ENCODE measurements at places on chromosomes 2 and 18.

DNA sequence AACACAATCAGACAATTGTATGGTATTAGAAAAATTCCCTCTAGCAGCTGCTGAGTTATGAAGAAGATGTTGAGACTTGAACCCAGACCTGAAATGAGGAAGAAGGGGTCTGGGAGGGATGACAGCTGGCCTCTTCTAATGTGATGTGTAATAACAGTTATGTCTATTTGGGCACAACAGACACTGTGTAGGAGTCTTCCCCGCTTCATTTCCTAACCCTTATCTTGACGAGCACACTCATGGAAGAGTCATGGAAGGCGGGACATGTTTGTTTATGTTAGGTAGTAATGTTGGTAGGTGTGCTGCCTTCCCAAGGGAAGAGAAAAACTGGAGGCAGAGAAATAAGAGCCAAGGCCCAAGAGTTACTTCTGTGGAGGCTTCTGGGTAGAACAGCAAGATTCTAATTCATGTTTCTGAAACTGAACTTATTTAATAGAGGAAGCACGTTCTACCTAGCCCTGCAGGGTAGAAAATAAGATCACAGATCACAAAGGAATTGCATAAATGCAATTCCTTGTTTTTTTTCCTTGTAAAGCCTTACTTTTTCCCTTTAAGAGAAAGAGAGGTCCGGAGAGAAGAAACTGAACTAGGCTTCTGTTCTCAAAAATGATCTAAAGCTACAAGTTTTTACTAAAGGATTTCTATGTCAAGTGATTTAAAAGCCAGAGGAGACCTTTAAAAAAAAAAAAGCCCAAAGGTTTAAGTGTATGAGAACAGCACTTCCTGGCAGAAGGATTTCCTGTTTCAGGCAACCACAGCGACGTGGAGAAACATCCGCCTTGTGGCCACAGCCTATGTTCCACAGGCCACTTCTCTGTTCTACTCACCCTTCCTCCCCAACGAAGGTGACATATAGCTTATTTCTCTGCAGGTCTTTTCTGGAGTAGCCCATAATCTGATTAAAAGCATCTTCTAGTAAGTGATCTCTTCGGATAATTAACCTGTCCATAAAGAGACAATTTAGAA, 68.5 kb upstream of the STK17B start:
- DNase-seq, result peak; percentile 19

GRCh38 chr2:238396663-238397062, 30.1 kb upstream of the ASB1 start:
- no peak for DNase-seq

DNA sequence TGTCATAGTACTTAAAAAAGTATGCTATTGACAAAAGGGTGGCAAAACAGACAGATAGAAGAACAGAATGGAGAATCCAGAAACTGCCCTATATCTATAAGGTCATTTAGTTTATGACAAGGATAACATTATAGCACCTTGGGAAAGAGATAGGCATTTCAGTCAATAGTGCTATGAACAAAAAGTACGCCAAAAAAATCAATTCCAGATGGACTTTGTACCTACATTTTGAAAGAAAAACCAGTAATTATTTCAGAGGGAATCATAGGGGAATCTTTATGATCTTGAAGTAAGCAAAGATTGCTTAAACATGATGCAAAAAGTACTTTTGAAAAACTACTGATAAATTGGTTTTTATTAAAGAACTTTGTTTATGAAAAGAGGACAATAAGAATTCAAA, 59.9 kb upstream of the SETBP1 start:
- no peak for DNase-seq

GRCh38 chr18:7177116-7177744, 53.7 kb upstream of the LRRC30 start:
- no peak for DNase-seq

- DNase-seq, result no peak
Measured at GRCh38 chr2:189402932-189403331, 38.3 kb upstream of the WDR75 start.

- DNase-seq, result no peak
Measured at GRCh38 chr2:135091681-135092080, 39.6 kb downstream of the RAB3GAP1 start.

- DNase-seq, result no peak
Measured at GRCh38 chr2:128622371-128622770, 303.7 kb upstream of the HS6ST1 start.

DNA sequence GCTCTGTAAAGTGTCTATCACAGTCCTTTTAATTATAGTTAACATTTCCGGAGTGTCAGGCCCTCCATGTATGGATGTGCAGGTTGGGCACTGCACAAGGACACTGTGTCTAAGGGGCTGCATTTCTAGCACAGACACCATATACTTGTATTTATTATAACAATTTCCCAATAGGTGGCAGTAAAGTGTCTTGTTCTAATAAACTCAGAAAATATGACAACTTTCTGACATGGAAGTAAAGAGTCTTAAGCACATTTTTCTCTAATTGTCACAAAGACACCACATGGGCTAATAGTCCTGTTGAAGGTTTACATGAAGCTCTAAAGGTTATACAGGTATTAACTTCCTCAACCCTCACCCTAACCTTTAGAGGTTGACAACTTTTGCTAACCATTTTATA, 156.6 kb downstream of the DYSF start:
- DNase-seq, result no peak

DNA sequence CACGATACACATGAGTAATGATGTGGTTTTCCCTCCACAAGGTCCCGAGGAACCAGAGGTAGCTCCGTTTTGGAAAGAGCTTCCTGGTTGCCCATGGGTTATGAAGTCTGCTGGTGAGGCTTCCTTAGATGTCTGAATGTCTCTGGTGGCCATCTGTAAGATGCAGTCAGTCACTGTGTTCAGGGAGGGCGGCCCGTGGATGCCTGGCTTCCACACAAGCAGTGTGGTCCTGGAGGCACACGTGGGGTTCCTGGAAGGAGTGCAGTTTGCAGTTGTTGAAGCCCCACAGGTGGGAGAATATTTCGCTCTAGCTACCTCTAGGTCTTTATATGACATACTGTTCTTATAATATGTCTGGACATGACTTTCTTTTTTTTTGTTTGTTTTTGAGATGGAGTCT, 209.0 kb downstream of the FAM210A start:
- DNase-seq, result no peak

GRCh38 chr18:31722369-31722957, 38.1 kb upstream of the B4GALT6 start:
- no peak for DNase-seq

- DNase-seq, result no peak
Measured at GRCh38 chr18:12432881-12433280, 25.2 kb downstream of the PRELID3A start.

- no peak for DNase-seq
Measured at GRCh38 chr2:97677480-97677879, 8.0 kb downstream of the C2orf92 start.

DNA sequence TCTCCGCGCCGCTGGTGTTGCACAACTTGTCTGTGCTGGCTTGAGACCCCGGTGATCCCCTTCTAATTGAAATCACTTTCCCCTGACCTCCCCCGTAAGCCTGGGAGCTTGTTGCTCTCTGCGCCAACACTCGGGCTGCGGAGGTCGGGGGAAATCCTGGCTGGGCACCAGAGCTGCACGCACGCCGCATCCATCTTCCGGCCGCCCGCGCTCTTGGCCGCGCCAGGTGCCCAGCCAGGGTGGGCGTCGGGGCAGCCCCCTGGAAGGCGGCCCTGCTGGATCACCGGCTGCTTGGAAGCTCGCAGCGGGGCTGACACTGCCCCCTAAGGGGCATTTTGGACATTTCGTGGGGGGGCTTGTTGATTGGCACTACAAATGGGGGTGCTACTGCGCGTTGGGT, 280.3 kb upstream of the SKOR2 start:
- DNase-seq, result no peak

DNA sequence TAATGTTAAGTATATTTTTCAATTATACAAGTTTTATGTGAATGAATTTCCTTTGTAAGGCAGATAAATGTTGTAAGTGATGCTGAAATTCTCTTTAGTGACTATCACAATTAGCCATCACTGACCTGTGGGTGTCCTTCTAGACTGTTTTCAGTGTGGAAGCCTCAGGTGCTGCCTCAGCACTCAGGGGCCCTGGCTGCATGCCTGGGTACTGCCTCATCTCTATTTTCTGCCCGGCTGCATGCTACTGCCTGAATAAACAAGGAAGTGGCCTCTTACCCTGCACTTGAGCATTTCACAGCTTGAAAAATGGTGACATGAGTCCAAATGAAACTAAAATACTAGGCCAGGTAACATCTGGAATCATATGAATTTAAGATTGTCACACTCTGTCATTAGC, 787.6 kb upstream of the SALL3 start:
- no peak for DNase-seq

- peak; percentile 6 for DNase-seq
Measured at GRCh38 chr2:202375033-202375608, 1.0 kb upstream of the BMPR2 start.

DNA sequence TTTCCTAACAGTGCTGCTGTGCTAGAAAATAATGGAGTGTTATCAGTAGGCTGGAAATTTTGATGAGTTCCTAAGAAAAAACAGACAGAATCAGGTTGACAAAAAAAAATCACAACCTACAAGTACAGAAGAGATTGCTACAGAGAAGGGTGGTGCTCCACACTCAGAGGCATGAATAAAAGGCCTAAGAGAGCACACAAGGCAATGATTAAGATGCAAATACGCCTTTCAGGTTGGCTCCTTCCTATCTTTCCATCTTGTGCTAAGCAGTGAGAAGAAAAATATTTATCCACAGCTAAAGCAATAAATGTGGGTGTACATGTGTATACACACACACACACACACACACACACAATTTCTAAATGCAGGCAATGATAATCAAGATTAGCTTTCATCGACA, 130.6 kb upstream of the UBE2E3 start:
- DNase-seq, result no peak

- DNase-seq, result no peak
Measured at GRCh38 chr2:24262421-24262970, 87.6 kb downstream of the FAM228A start.

- no peak for DNase-seq
Measured at GRCh38 chr2:215780907-215781685, 232.3 kb downstream of the MREG start.

- no peak for DNase-seq
Measured at GRCh38 chr18:22494771-22495170, 77.1 kb upstream of the CTAGE1 start.

- DNase-seq, result no peak
Measured at GRCh38 chr18:13442451-13442850, 223.9 kb downstream of the LDLRAD4 start.

GRCh38 chr18:35289727-35290093, 319 bp downstream of the ZSCAN30 start:
- DNase-seq, result no peak

DNA sequence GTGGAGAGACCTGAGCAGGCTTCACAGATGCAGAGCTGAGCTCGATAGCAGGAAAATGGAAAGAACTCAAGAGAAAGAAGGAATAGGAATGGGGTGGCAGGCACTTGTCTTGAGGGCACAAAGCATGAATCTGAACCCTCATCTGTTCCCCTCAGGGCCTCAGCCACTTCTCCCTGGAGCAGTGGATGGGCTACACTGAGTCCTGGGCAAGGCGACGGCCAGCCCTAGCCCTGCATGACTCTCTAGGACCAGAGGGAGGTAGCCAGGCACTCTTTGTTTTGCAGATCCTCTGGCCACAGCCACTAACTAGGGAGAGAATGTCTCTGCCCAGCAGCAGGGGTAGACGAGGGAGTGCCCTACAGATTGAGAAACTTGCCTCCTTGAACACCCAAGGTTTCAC, 3.4 kb upstream of the TEX51 start:
- no peak for DNase-seq

GRCh38 chr2:71796174-71796593, 342.8 kb downstream of the DYSF start:
- no peak for DNase-seq

DNA sequence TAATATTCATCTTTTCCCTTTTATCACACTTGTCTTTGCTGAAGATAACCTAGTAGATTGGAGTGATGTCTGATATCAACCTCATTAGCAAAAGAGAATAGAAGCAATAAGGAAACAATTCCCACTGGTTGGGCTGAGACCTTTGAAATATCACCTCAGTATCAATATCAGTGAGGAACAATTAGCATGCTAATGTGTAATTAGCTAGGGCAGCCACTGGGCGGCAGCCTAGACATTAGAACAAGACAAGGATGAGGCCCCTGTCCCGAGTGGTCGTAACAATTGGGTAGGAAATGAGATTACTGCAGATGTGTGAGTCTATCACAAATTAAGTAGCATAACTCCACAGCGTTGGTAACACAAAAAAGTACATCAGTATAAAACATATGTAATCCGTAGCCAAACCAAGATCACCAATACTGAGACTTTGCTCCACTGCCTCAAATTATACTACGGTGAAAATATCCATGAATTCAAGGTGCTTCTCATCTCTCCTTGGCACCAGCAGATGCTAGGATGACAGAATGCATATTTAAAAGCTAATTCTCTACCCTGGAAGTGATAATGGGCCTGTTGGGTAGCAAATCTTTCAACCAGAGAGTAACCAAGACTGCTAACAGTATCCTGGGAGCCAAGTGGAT, 99.1 kb downstream of the ALPK2 start:
- DNase-seq, result no peak

- DNase-seq, result no peak
Measured at GRCh38 chr18:62001396-62001795, 108.6 kb upstream of the RNF152 start.

GRCh38 chr18:46069524-46069923, 2.5 kb downstream of the PSTPIP2 start:
- no peak for DNase-seq

- no peak for DNase-seq
Measured at GRCh38 chr2:195677290-195677689, 20.3 kb downstream of the SLC39A10 start.

DNA sequence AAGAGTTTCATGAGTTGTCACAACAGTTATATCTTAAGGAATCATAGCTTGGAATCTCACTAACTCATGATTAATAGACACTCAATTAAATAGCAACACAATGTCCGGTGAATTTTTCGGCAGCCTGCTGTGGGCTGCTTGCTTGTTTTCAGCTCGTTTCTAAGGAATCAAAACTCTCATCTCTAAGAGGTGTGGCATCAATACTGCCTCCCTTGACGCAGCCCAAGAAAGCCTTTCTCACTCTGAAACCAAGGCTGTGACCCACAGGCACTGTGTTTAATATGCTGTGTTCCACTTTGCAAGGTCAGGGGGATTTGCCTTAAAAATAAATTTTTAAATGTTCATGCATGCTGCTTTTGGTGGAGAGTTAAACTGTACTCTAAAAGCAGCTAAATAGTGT, 5.4 kb downstream of the DCC start:
- DNase-seq, result no peak

- DNase-seq, result no peak
Measured at GRCh38 chr18:80109676-80110078, 615 bp downstream of the ADNP2 start.

DNA sequence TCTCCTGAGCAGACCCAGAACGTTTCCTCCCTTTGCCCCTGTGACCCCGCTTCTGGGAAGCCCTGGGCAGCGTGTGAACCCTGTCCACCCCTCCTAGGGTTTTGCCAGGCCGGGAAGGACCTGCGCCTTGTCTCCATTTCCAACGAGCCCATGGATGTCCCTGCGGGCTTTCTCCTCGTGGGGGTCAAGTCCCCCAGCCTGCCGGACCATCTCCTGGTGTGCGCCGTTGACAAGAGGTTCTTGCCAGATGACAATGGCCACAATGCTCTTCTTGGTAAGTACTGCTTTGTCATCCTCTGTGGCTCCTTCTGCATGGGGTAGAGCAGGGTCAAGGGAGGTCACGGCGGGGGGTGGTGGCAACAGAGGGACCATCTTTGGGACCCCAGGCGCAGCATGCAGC, 32.5 kb downstream of the GREB1 start:
- no peak for DNase-seq
